ENCODE measurements at places on chromosomes 3 and 15. TPM values are rescaled to one million over a fixed set of nuclear protein-coding genes. Genes with fewer than 3 reads are reported as not detected.

DNA sequence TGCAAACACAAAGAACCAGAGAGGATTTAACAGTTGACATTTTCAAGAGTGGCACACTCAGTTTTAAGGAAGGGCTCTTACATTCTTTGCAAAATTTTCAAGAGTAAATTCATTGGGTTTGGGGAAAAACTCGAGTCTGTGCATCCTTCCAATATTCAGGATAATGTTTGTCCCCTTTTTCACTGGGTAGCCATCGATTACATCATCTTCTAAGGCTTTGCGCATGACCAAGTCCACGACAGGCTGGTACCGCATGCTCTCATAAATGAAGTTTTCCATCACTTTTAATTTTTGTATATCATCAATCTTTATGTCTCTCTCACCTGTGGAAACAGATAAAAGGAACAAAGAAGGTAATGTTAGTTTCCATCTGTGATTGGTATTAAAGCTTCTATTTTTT lies 117.5 kb upstream of the TNFAIP8L3 start:
- no peak overlapping the region for H3K4me3 ChIP-seq
- H3K27me3 ChIP-seq = peaks cover 18% of the 10 kb centered on the region
- H3K4me1 ChIP-seq = no peaks in the 10 kb centered on the region
- H3K36me3 ChIP-seq = no peaks in the 10 kb centered on the region

- DNase-seq = no peak
- no peaks in the 10 kb centered on the region for H3K36me3 ChIP-seq
- H3K27me3 ChIP-seq = peaks cover 9% of the 10 kb centered on the region
Measured at GRCh38 chr3:9314796-9315195, 48.1 kb upstream of the THUMPD3 start.

DNA sequence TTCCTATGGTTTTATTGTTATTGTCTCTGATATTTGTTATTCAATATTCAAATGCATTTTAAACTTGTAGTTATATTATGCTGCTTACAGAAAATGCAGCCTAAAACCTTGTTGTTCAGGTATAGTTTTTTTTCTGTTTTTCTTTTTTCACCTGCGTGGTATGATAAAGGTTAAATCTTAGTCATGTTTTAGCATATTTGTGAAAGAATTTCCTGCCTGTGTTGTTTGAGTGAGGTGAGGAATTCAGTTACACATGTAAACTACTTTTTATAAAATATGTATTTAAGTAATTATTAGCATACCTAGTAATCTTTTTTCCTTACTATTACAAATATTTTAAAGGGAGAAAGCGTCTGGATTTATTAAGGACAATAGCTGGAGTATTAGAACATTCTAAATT lies 90.0 kb upstream of the NAALADL2 start:
- no peaks in the 10 kb centered on the region for H3K27me3 ChIP-seq
- no peak for DNase-seq
- H3K36me3 ChIP-seq = no peaks in the 10 kb centered on the region
- H3K4me1 ChIP-seq = no peaks in the 10 kb centered on the region
- H3K27ac ChIP-seq = no peak overlapping the region

GRCh38 chr15:78389322-78389721 lies 48.7 kb upstream of the IREB2 start:
- no peak for DNase-seq
- no peaks in the 10 kb centered on the region for H3K36me3 ChIP-seq
- peaks cover 18% of the 10 kb centered on the region for H3K27me3 ChIP-seq
- no peak overlapping the region for H3K27ac ChIP-seq

- peak overlapping the region; percentile 99 for H3K4me3 ChIP-seq
- peaks cover 39% of the 10 kb centered on the region for H3K4me1 ChIP-seq
- no peaks in the 10 kb centered on the region for H3K27me3 ChIP-seq
- DNase-seq = no peak
- H3K36me3 ChIP-seq = peaks cover 61% of the 10 kb centered on the region
- peak overlapping the region; percentile 87 for H3K27ac ChIP-seq
Measured at GRCh38 chr3:196942915-196943277, 568 bp upstream of the NCBP2 start.

- peak overlapping the region; percentile 35 for H3K27ac ChIP-seq
- H3K4me1 ChIP-seq = peaks cover 34% of the 10 kb centered on the region
- H3K27me3 ChIP-seq = peaks cover 68% of the 10 kb centered on the region
- no peak overlapping the region for H3K4me3 ChIP-seq
Measured at GRCh38 chr15:70142322-70143191, 44.8 kb upstream of the TLE3 start.

GRCh38 chr15:52114261-52115055 lies 1.9 kb upstream of the BCL2L10 start:
- peaks cover 16% of the 10 kb centered on the region for H3K4me1 ChIP-seq
- H3K27me3 ChIP-seq = peaks cover 30% of the 10 kb centered on the region
- H3K4me3 ChIP-seq = no peak overlapping the region
- no peaks in the 10 kb centered on the region for H3K36me3 ChIP-seq
- DNase-seq = no peak

The THSD4 gene
- 0.07 TPM for total RNA-seq

The DGKG gene
- 0.05 TPM for total RNA-seq

The FGF12 gene
- total RNA-seq = not detected
